ENCODE measurements at places on chromosomes 3 and 15.
A peak's percentile ranks its signal among the peaks of the same experiment; 100 is the strongest.

DNA sequence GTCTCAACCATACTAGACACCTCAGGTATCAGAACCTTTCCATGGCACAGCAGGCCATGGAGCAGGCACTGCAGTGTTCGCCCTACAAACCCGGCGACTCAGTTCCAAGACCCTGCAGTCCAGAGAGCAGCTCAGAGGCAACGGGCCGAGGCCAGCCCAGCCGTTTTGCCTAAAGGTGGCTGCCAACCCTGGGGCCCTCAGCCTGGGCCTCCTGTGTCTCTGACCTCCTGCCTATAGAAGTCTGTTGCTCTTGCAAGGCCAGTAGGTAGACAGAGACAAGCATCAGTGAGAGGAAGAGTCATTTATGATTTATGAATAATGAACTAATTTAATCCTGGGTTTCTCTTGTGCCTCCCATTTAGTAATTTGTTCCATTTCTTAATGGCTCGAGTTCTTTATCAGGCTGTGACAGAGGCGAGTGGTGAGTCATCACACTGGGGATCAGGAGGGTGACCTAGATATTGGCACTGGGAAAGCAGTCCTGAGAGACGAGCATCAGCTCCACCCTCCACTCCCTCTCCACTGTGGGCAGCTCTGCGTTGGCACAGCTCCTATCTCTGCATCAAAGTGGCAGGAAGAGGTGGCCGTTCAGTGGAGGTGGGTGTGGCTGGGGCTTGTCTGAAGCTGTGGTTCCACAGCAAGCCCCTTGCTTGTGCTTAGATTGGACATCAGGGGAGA lies 79.8 kb downstream of the ABHD5 start:
- DNase-seq = peak; percentile 13

GRCh38 chr3:159911664-159912037 lies 77.0 kb upstream of the IL12A start:
- no peak for DNase-seq

DNA sequence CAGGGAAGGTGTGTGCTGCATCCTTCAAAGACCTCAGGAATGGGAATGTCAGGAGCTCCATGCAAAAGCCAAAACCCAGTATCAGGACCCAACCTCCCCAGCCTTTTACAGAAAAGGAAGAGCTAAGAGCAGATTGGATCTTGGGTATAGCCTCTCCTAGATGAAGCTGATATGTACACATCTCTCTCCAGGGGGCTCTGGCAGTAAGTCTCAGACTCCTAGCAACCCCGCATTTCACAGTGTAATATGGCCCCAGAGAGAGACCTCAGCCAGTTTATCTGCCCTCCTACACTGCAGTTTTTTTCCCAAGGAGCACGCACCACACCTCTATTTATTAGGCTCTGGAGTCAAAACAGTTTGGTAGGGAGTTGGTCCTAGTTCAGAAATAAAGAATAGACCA lies 88.2 kb downstream of the RBPMS2 start:
- no peak for DNase-seq

DNA sequence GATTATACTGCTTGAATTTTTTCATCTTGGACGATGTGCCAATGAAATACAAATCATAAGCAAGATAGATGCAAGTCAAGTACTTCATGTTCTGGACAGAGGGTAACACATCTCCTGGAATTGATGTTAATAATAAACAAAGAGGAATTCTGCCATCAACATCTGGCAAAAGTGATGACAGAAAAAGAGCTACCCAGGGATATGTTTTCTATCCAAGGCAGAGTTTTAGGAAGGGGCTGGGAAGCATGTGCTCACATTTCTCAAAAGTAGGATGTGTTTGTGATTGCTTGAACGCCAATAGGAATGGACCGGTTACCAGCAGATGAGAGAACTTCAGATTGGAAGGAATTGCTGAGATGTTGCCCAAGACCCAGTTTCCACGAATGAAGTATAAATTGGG lies 242.6 kb upstream of the AGTR1 start:
- DNase-seq = no peak

DNA sequence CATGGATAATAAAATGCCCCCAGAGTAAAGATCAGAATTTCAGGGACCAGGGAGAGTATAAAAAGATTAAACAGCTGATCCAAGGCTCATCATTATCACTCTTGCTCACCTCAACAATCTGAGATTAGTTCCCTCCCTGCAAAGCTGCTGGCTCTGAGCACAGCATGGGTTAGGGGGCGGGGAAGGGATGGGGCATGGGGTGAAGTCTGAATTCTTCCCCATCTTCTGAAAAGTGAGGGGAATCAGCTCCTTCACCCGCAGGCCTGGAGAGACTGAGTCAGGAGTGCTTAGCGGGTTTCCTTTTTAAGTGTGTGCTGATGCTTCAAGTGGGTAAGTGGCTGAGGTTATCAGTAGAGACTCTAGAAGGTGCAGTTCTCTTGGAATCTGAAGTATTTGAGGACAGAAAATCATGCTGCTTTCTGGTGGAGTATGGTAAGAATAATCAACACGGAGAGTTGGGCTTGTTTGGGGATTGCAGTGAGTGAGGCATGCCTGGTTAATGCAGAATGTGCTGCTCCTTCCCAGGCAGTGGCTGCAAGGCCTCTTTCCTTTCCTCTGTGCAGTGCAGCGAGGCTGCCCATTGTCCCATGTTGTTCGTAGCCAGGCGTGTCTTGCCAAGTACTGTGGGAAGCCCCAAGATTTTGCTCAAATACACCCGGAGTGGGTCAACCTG lies 59.2 kb upstream of the TRAK1 start:
- DNase-seq = no peak

- DNase-seq = no peak
These were observed 15.7 kb upstream of the CFAP161 start for GRCh38 chr15:81118361-81118760.

- DNase-seq = no peak
These were observed 47.6 kb downstream of the MBNL1 start for GRCh38 chr3:152316318-152316717.

GRCh38 chr15:65411465-65412071 lies 11.2 kb downstream of the IGDCC4 start:
- no peak for DNase-seq

DNA sequence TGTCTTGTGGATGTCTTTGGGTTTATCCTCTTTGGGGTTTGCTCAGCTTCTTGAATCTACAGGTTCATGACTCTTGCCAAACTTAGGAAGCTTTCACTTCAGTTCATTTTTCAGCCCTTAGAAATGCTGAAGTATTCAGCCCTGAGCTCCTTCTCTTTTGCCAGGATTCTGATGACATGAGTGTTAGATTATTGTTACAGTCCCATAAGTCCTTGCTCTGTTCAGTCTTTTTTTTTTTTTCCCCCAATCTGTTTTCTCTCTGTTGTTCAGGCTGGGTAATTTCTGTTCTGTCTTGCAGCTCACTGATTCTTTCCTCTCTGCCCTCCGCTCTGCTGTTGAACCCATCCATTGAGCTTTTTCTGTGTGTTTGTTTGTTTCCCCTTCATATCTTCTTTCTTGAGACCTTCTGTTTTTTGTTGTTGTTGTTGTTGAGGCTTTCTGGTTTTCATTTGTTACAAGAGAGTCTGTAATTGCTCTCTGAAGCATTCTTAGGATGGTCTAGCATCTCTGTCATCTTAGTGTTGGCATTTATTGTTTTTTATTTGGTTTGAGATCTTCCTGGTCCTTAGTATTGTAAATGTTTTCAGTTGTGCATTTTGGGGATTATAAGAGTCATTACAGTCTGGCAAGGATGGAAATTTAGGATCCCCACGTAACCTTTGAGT lies 18.4 kb downstream of the LRCH3 start:
- no peak for DNase-seq

DNA sequence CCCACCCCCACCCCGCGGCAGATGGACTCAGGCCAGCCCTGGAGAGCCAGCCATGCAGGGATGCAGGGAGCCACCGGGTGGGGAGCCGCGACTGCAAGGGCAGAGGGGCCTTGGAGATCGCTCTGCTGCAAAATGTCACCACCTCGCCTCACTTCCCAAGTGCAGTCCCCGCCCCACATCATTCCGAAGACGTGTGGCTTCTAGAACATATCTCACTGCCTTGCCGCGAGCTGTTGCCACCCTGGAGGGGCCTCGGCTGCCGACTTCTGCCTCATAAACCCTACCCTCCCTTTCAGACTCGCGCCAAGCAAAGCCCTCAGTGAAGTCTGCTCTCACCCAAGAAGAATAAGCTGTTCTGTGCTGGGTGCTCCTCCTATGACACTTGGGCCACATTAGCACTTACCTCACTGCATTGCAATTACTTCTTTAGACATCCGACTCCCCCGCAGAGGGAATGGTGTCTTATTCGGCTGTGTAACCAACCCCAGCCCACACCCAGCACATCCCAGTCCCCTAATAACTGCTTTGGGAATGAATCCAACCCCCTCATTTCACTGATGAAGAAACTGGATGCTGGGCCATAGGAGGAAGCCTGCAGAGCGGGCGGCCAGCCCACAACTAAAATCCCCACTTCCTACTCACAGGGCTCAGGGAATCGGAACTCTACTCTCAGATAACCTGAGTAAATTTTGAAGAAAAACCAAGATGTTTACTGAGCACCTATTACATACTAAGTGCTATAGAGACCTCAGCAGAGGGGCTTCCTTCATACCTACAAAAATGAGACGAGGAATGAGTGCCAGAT lies 8.6 kb downstream of the TLE3 start:
- DNase-seq = no peak

- no peak for DNase-seq
These were observed 100.6 kb upstream of the TSC22D2 start for GRCh38 chr3:150307311-150308036.

GRCh38 chr3:32794487-32795308 lies 23.1 kb upstream of the TRIM71 start:
- DNase-seq = no peak

GRCh38 chr3:117084739-117085270 lies 375.2 kb downstream of the TUSC7 start:
- no peak for DNase-seq

GRCh38 chr15:42494998-42495360 lies 455 bp upstream of the SNAP23 start:
- no peak for DNase-seq

DNA sequence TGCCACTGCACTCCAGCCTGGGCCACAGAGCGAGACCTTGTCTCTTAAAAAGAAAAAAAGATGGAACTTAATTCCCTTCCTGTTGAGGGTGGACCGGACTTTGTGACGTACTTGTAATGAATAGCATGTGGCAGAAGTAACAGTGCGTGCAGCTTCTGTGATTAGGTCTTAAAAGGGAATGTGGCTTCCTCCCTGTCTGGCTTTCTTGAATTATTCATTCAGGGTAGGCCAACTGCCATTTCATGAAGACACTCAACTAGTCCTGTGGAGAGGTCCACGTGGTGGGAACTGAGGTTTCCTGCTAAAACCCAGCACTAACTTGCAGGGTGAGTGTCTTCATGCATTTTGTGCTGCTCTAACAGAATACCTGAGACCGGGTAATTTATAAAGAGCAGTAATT lies 98.9 kb upstream of the PIAS1 start:
- no peak for DNase-seq

- no peak for DNase-seq
These were observed 25.5 kb upstream of the B3GNT5 start for GRCh38 chr3:183227586-183227985.

DNA sequence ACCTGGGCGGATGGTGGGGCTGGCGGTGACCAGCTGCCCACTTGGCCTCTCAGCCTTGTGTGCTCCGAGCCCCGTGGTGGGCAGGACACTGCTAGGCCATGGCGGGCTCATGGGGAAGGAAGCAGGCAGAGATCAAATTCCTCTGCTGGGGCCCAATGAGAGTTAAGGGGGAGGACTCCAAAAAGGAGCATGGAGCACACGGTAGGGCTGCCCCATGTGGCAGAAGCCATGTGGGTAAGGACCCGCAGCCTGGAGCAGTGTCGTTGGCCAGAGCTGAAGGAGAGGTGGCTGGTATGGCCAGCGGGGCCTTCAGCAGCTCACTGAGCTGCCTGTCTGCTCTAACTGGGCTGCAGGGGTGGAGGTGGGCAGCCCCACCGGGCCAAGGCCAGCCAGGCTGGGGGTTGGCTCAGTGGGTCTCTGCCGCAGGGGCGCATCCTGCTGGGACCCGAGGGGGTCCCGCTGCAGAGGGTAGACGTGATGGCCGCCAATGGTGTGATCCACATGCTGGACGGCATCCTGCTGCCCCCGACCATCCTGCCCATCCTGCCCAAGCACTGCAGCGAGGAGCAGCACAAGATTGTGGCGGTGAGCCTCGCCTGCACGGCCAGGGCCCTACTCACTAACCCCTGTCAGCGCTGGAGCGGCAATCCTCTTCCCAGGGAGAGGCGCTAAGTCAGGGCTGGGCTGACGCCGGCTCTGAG lies 11.3 kb downstream of the STAB1 start:
- no peak for DNase-seq

Data from activated CD4-positive, alpha-beta T cell treated with anti-CD3 and anti-CD28 coated beads, Interleukin-2, amount 50 U/mL, for 24 hours (primary cell).